Uterus (tissue), 4 donors: ENCODE measurements at places on chromosomes 3 and 15. TPM values are rescaled to one million over a fixed set of nuclear protein-coding genes. Genes with fewer than 3 reads are reported as not detected.
A peak's percentile ranks its signal among the peaks of the same experiment; 100 is the strongest.

Gene POPDC2
- total RNA-seq = 9.6 TPM

Gene MESP1
- 1.0 TPM for total RNA-seq

Gene CHAC1
- not detected for total RNA-seq

Gene PLA2G4E
- not detected for total RNA-seq

Gene MCTP2
- 3.3 TPM for total RNA-seq

Gene GTF2E1
- 22.2 TPM for total RNA-seq

Gene DYNLT2B
- 12.0 TPM for total RNA-seq

GRCh38 chr3:116836286-116836685 is 126.7 kb downstream of the TUSC7 start:
- no peaks in the 10 kb centered on the region for H3K36me3 ChIP-seq
- H3K4me1 ChIP-seq = no peaks in the 10 kb centered on the region
- no peaks in the 10 kb centered on the region for H3K27me3 ChIP-seq
- no peak for DNase-seq
- H3K4me3 ChIP-seq = no peak overlapping the region
- no peak overlapping the region for H3K27ac ChIP-seq

DNA sequence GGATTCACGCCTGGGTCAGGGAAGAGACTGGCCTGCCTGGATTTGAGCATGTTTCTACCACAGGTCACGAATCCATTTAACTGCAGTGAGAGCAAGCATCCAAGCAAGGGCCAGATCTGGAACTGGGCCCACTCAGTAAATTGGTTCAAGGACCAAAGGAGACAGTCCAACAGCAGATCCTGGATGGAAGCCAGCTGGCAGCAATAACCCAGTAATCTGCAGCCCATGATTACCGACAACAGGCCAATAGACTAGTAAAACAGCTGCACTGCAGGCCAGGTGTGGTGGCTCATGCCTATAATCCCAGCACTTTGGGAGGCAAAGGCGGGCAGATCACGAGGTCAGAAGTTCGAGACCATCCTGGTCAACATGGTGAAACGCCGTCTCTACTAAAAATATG is 11.8 kb downstream of the SAMD7 start:
- no peaks in the 10 kb centered on the region for H3K4me1 ChIP-seq
- H3K27me3 ChIP-seq = no peaks in the 10 kb centered on the region
- no peak overlapping the region for H3K4me3 ChIP-seq
- no peaks in the 10 kb centered on the region for H3K36me3 ChIP-seq
- no peak overlapping the region for H3K27ac ChIP-seq
- DNase-seq = peak; percentile 19

DNA sequence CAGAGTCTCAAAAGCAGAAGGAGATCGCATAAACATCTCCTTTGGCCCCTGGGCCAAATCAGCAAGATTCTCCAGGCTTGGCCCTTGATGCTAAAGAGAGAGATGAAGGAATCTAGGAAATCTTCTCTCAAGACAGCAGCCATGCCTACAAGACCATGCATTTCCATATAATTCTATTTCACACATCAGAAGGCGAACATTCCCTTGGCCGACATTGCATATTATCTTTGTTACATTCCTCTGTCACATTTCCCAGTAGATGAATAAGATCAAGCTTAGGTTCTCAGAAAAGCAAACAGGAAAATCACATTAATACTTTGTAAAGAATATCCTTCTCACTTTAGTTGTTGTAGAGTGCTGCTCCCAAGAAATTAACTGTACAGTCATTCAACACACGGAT is 21.3 kb downstream of the GASK1A start:
- peaks cover 14% of the 10 kb centered on the region for H3K4me1 ChIP-seq
- no peak for DNase-seq
- H3K4me3 ChIP-seq = no peak overlapping the region
- H3K27ac ChIP-seq = peak overlapping the region; percentile 82

- no peaks in the 10 kb centered on the region for H3K36me3 ChIP-seq
- no peak overlapping the region for H3K27ac ChIP-seq
- H3K4me3 ChIP-seq = no peak overlapping the region
- H3K27me3 ChIP-seq = no peaks in the 10 kb centered on the region
Observed at GRCh38 chr3:120048355-120049041, 45.7 kb downstream of the GSK3B start.

DNA sequence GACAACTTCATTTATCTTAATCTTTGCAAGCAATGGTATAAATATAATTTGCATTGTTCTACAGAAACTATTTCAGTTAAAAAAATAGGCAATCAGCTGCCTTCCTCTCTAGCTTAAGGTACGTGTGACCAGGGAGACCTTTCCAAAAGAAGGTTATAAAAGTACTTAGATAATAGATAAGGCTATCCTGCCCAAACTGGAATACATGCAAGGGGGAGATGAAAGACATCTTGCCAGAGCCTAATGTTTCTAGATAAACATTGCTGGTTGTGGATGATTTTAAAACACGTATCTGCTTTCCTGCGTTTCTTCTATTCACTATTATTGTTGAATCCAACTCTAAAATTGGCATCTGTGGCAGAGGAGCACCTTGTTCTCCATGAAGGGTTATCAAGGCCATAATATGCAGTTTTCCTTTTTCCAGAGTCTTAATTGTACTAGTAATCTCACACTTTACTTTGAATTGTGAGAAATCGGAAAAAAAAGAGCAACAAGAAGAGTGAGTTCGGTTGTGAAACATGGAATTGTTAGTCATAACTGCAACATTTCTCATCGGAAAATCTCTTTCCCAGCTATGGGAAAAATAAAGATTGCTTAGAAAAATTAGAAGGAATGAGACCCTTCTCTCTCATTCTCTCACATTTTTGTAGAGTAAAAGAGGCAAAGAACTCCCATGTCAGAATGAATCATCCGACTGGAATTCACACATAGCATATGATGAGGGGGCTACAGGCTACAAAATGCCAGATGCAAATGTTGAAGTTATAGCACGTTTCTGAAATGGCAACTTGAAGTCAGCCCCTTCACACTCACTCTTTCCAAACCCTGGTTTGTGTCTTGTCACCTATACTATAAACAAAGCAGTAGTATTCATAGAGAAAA is 936.1 kb upstream of the NR2F2 start:
- H3K27me3 ChIP-seq = no peaks in the 10 kb centered on the region
- H3K4me3 ChIP-seq = no peak overlapping the region
- no peaks in the 10 kb centered on the region for H3K4me1 ChIP-seq
- no peak for DNase-seq

GRCh38 chr15:48325400-48325799 is 5.8 kb upstream of the DUT start:
- no peaks in the 10 kb centered on the region for H3K4me1 ChIP-seq
- H3K36me3 ChIP-seq = no peaks in the 10 kb centered on the region
- H3K4me3 ChIP-seq = no peak overlapping the region
- no peak overlapping the region for H3K27ac ChIP-seq
- no peaks in the 10 kb centered on the region for H3K27me3 ChIP-seq
